ENCODE measurements at places on chromosomes 11 and 22.

DNA sequence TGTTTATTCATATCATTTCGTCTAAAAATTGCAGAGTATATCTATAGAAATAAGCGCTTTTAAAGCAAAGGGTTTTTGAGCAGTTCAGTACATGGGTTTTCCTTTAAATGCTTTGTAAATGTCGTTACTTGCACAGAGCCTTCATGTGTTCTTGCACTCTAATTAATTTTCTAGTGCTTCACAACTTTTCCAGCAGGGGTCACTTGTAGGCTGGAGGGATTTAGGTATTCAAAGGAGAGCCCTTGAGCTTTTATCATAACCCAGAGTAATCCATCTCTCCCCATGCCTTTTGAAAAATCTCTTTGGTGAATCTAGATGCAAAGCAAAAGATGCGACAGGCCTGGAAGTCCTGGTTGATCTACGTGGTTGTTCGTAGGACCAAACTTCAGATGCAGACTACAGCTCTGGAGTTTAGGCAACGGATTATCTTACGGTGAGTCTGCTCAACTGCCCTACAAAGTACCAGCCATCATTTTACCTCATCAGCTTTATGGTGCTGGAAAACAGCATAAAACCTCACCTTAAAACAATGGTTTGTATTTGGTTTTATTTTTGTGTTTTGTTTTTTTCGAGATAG, 60.4 kb downstream of the SFI1 start:
- peak; percentile 13 for DNase-seq

- no peak for DNase-seq
Observed at GRCh38 chr11:106391771-106392420, 314.4 kb downstream of the AASDHPPT start.

DNA sequence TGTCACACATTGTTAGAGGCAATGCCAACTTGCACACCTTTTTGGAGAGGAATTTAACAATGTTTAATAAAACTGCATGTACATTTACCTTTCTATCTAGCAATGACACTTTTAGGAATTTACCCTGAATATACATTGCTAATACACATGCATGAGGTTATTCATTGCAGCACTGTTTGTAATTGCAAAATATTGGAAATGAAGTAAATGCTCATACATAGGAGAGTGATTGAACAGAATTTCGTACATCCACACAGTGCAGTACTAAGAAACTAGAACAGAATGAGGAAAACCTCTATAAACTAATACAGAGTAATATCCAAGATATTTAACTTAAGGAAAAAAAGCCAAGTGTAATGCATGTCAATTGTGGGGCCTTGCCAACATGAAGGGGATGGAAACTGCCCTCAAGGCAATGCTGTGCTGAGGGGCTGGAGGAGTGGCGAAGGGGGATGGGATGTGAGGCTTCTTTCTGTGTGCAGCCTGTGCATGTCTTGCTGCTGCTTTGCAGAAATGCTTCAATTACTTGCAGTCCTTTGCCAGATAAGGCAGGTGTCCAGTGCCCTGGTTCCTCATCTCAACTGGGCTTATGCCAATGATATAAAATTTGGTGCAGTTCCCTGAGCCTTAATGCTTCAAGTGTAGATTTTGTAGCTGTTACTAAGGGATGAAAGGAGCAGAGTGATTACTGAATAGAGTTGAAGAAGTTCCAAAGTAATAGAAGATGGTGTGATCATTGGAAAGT, 96.1 kb downstream of the GRIA4 start:
- DNase-seq = no peak

DNA sequence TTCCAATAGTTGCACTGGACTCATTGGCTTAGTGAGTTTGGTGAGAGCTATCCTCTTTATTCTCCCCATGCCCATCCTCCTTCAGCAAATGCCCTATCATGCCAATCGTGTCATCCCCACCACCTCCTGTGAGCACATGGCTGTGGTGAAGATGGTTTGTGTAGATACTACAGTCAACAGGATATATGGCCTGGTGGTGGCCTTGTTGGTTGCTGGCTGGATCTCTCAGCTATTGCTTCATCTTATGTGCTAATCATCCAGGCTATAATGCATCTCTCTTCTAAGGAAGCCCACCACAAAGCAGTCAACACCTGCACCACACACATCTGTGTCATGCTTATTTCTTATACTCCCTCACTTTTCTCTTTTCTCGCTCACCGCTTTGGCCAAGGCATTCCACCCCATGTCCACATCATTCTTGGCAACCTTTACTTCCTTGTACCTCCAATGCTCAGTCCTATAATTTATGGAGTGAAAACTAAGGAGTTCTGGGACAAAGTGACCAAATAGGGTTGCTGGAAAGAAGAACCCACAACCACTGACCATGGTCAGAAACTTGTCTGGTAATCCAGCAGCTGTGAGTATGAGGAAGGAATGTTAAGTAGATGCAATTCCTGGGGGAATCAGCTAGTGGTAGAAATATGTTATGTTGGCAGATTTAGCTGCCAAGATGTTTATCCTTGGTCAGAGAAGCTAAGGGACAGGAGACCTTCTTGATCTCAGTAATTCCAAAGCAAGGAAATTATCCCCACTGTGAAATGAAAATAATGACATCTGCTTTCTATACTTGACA, 16.3 kb upstream of the OR56B1 start:
- no peak for DNase-seq

GRCh38 chr11:58276151-58276550, 8.1 kb upstream of the OR10W1 start:
- DNase-seq = no peak

- no peak for DNase-seq
Observed at GRCh38 chr11:959608-960007, 33.9 kb downstream of the AP2A2 start.

DNA sequence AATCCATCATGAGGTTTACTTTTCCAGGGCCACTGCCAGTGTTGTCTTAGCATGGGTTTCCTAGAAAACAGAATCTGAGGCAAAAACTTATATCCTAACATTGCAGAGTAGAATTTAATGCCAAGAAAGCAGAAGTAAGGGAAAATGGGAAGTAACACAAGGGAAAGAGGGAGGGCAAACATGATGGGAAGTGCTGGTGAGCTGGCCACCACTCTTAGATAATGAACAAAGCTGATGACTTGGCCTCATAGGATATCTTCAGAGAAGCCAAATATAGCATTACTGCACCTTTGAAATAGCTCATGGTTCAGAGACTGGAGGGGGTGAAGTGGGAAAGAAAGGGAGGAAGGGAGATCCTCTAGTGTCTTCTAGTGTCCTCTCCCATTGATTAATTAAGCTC, 24.8 kb upstream of the CALCB start:
- DNase-seq = no peak

- DNase-seq = no peak
Observed at GRCh38 chr11:69259096-69259495, 34.9 kb upstream of the MYEOV start.

Data from central memory CD4-positive, alpha-beta T cell (primary cell).